ENCODE measurements at places on chromosomes 11 and 22.

GRCh38 chr11:64248578-64248977, 1.8 kb upstream of the PPP1R14B start:
- DNase-seq = no peak

DNA sequence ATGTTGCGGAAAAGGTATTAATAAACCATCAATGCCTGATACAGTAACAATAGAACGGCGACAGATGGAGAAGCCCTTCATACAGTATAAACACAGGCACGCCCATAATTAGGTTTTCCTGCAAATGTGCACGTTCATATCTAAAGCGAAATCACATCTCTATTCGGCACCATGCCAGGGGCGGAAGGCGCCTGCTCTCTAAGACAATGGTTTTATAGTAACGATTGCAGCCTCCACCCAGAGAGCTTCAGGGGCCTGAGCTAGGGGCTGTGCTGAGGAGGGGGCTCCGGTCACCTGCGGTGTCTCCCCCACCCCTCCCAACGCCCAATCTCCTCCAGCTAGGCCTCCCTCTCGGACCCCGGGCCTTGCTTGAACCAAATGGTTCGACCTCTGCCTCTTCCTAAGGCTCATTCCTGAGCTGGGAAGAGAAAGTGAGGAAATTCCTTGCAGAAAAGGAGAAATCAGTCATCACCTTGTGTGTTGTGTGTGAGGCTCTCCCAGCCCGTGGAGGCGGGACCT, 9.6 kb downstream of the KRTAP5-5 start:
- no peak for DNase-seq

DNA sequence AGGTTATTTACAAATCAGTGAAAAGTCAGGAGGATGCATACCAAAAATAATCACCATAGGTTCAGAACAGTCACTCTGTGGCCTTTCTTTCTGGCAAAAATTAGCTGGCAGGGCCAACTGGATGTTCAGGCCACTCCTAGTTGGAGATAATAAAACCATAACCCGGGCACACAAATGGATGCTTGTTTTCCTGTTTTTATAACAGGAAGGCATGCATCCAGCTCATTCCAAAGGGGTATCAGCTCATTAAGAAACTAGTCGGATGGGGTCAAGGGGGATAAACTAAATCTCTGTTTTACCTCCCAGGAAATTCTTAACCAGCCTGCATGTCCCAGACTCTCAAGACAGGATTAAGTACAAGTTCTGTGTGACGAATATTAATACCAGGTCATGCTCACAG, 81.0 kb downstream of the FBXO7 start:
- no peak for DNase-seq

DNA sequence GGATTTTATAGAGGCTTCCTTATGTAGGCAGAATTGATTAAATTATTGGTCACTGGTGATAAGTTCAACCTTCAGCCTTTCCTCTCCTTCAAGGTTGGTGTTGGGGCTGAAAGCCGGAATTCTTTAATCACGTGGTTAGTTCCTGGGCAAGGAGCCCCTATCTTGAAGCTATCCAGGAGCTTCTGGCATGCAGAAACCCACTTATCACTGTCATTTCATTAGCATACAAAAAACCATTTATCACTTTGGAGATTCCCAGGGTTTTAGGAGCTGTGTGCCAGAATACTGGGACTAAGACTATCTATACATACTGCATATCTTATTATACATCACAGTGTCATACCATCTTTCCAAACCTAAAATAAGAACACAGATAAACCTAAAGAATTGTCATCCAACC, 18.5 kb upstream of the MED17 start:
- DNase-seq = no peak

- DNase-seq = no peak
Measured at GRCh38 chr11:22304337-22304961, 33.7 kb upstream of the SLC17A6 start.

DNA sequence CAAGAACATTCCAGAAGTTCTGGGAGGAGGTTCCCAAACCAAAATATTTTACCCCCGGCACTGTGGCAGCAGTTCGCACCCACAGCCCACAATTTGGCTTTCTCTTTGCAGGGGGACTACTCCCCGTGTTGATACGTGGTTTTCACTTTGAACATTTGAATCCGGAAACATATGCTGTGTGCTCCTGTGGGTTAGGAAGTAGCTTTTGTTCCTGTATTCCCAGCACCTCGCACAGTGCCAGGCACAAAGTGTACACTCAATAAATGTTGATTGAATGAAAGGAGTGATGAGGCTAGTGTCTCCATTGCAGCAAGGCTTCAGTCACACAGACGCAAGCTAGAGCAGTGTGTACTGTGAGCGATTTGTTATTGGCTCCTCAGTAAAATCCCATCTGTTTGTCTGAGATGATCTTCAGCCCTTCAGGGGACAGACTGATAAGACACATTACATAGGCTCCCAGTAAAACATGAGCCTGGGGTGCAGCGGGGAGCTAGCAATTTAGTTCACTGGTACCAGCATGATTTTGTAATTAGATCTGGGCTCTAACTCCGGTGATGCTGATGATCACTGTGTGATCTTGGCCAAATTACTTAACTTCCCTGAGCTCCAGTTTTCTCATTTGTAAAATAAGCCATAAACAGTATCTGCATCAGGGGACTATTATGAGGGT, 2.2 kb downstream of the LAYN start:
- no peak for DNase-seq

DNA sequence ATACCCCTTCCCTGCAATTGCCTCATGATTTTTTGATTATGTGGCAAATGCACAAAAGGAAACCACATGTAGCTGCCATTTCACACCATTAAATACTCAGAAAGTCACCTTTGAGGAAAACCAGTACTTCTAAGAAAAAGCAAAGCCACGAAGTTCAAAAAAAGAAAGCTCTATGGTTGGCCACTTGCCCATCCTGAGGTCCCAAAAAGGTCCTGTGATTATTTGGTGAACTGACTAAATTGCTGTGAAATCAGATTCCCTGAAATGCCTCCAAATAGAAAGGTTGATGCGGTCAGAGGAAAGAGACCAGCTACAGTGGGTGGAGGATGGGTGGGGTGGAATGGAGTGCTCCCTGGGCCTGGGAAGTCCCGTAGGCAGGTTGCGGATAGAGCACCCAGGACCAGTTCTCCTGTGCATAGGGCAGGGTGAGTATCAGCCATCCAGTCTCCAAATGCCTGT, 26.9 kb downstream of the MRPL16 start:
- no peak for DNase-seq

GRCh38 chr11:66277471-66278362, at the start of gene CNIH2:
TSS of gene CNIH2 (plus strand) at chr11:66278175. CDS start at chr11:66278457, 282 bp downstream.
- no peak for DNase-seq

- DNase-seq = no peak
Measured at GRCh38 chr11:34552270-34552669, 38.7 kb upstream of the ELF5 start.

GRCh38 chr11:15849257-15849656, 507.1 kb downstream of the SOX6 start:
- no peak for DNase-seq

- DNase-seq = no peak
Measured at GRCh38 chr11:116461789-116462188, 311.0 kb downstream of the BUD13 start.

DNA sequence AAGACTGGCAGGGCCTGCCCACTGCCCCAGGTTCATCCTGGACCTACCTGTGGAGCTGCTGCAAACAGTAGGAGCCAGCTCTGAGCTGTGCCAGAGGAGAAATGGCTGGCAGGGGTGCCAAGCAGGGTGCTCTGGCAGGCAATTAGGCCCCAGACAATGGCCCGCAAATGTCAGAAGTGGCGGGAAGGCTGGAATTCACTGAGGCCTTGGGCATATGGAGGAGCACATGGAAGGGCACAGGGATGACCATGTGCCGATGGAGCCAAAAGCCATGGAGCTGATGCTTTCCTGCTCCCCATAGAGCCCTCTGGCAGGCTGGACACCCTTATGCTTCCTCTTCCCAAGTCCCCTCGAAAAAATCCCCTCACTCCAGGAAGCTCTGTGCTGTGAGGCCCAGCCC, 62.0 kb downstream of the BUD13 start:
- no peak for DNase-seq

DNA sequence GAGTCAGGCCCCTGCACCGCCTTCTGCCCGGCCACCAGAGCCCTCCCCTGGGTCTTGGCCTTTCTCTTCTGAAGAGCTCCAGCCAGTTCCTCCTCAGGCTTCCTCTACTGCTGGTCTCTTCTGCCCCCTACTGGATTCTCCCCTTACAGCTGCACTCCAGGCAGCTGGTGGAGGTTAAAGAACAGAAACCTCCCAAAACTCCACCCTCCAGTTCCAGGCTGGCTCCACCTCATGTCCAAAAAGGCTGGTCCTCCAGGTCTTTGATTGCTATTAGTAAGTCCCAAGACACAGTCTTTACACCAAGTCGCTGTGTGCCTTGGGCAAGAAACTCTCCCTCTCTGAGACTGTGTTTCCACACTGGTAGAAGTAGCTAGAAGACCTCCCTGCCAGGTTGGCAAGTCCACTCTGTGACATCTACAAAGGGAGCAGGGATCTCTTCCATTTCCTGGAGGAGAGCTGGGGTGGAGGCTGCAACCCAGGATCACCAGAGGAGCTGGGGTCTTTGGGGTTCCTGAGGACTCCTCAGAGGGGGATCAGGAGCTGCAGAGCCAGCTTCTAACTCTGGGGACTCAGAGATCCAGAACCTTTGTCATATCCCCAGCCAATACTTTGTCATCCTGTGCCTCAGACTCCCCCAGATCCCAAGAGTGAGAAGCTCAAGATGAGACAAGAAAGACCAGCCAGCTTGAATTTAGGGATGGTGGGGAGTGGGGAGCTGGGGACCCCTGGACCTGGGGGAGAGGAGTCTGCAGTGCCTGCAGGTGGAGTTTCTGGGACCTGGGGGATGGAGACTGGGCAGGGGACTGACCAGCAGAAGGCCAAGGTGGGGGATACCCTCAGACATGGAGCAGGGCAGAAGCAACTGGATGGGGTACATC, 3.4 kb upstream of the IGLL5 start:
- DNase-seq = peak; percentile 48

DNA sequence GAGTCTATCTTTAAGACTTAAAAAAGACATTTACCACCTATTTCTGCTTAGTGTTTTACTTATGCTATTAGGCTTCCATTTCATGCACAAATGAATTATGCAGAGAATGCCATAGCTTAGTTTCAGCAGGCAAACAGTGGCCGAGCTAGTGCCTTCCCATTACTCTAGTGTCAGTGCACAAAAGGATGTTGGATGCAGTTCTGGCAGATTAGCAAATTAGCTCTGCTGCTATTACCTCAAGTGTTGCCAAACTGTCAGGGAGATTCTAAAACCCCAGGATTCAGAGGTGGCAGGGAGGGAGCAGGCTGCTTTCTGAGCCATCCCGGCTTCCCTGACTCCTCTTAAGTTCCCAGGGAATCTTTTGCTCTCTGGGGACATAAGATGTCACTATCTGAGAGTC, 209.4 kb upstream of the NCAM1 start:
- DNase-seq = no peak

DNA sequence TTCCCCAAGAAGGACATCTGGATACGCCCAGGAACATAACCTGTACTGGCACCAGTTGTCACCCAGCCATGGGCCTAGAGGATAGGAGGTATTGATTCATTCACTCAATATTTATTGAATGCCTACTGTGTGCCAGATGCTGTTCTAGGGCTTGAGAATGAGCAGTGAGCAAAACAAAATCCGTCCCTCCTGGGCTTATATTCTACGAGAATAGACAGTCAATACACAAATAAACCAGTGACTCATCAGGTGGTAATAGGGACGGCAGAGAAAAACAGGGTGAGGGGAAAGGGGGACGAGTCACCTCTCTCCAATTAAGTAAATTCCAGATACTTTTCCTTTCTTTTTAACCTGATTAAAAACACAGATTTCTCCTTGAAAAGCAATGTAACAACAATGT, 103.5 kb downstream of the MICAL2 start:
- no peak for DNase-seq

All from stimulated activated CD8-positive, alpha-beta memory T cell treated with anti-CD3 and anti-CD28 coated beads, Interleukin-4, amount 100 ng/mL, for 1 hour (primary cell).